ENCODE measurements at places on chromosomes 6 and 20.

DNA sequence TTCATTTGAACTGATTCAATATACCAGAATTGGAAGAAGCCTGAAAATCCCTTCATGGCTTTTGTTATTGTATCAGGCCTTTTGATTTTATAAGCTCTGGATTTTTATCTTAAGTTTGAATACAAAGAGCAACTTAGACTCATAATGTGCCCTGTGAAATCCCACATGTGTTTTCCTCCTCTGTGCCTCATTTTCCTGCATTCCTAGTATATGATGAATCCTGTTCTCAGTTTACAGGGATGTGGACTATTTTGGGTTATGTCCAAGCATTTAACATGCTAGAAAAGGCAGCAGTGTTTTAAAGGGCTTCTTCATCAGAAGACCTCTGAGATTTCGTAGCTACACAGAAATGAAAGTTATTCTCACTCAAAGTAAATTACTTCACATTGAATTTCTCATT is 455.0 kb downstream of the RFPL4B start:
- DNase-seq: no peak

- DNase-seq: no peak
Observed at GRCh38 chr20:62733891-62734290, 25.3 kb downstream of the NTSR1 start.

- no peak for DNase-seq
Observed at GRCh38 chr6:160457823-160458222, 109.6 kb downstream of the SLC22A3 start.

- DNase-seq: no peak
Observed at GRCh38 chr6:167161851-167162467, 4.2 kb upstream of the GPR31 start.

GRCh38 chr20:62899633-62900051 is 26.7 kb downstream of the DIDO1 start:
- no peak for DNase-seq

DNA sequence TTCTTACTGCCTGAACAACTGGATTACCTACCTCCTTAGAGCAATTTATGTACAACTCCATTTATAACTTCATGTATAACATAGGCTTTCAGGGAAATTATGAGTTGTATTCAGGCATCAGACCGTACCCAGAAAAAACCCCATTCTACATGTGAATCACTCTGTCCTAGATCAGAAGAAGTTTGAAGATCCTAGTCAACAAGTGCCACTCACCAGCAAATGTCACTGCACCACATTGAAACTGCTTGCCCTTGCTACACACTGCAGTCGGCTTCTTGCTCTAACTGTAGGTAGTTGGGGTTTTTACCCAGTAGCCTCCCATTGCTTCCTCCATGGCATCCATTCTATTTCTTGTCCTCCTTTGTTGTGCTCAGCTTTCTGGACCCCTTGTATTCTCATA is 132.4 kb downstream of the DNAH8 start:
- no peak for DNase-seq

DNA sequence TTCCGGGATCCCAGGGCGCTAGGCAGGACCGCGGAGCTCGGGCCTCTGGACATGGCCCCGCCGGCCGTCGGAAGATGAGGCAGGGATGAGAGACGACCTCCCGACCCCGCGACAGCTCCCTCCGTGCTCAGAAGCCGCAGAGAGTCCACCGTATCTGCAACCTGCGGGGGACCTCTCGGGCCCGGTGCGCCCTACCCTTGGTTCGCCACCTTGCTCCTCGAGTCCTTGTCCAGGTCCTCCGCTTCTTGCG is 301 bp downstream of the PPP1R3D start:
- peak; percentile 64 for DNase-seq

GRCh38 chr6:4774715-4775493 is 1.3 kb upstream of the CDYL start:
- DNase-seq: peak; percentile 66

- DNase-seq: no peak
Observed at GRCh38 chr6:168219804-168220203, 99.8 kb downstream of the DACT2 start.

DNA sequence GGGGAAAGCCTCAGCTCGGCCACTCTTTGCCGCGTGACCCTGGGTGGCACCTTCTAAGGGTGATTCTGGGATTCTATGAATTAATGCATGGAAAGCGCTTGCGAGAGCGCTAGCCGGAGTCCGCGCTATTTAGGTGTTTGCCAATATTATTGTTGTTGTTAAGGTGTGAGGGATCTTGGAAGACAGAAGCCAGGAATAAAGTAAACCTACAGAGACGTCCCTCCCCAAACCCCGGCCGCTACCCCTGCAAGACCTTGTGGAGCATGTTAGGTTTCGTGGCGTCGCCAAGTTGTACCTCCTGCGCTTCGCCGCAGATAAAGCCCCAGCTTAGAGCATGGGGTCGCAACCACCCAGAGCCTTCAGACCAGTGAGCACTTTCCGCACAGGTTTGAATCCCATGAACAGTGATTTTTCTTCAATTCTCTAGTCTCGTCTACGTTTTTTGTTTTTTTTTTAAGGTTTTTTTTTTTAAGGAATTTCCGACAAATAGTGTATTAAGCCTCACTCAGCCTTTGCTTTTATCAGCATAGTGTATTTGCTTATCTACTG is 16.9 kb upstream of the ZSCAN9 start:
- DNase-seq: peak; percentile 50

DNA sequence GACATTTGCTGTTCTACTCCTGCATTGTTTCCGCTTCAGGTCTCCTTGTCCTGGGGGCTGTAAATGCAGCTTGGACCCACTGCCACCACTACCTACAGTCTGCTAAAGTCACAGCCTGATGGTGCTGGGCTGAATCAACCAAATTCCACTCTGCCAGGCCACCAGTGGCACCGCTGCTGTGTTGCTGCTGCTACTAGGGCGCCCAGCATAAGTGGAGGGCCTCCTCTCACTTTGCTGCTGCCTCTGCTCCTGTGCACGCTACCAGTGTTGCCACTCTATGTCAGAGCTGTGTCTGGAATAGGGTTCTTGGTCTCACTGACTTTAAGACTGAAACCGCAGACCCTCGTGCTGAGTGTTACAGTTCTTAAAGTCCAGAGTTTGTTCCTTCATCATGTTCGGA is 1.4 kb upstream of the SSR1 start:
- DNase-seq: no peak

DNA sequence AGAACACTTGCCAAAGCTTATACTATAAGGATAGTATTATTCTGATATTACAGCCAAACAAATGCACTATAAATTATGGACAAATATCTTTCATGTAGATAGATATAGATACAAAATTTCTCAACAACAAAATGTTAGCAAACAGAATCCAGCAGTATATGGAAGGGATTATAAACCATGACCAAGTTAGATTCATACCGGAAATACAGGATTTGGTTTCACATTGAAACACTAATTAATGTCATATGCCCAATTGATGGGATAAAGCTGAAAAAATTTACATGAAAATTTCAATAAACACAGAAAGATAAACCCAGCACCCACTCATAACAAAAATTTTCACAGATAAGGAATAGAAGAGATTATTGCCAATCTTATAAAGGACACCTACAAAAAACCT is 770.3 kb upstream of the SLC35B3 start:
- no peak for DNase-seq

- DNase-seq: peak; percentile 91
Observed at GRCh38 chr6:125746731-125747588, 2.5 kb upstream of the HEY2 start.

- DNase-seq: no peak
Observed at GRCh38 chr6:39956936-39957335, 22.7 kb upstream of the MOCS1 start.

DNA sequence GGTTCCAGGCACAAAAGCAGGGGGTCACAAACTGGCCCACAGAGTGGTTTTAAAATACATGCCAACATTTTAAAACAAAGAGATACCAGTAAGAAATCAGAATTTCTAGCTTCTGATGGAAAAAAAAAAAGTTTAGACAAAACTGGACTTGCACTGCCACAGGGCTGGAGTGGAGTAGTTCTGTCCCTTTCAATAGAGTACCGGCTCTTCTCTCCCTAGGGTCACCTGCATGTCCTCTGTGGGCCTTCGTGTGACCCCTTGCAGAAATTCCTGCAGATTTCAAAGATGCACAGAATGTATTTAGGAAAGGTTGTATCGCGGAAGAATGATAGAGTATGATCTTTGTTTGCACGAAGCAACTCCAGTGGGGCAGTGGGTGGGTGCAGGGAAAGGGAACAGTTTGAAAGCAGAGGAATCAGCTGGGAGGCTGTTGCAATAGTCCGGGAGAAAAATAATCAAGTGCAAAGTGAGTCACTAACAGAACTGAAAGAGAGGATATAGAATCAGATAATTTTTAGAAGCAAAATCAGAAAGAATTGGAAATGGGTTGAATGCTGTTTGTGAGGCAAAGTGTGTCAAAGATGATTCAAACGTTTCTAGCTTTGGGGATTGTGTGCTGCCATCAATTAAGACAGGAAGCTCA is 97.3 kb upstream of the STXBP5 start:
- no peak for DNase-seq

DNA sequence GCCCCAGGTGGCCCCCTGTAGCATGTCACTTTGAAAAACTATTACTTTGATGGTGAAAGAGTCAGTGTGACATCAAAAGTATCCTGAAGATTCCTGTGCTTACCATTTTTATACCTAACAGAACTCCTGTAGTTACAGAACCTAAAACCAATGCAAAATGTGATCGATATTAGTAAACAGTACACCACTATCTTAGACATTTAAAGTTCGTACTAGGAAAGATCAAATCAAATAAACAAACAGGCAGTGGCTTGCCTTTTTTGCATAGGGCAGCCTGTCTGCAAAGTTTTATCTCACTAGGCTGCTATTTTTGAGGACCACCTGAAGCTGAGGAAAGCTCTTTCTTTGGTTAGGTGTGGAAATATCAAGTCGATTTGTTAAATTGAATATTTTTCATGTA is 944.0 kb upstream of the CITED2 start:
- DNase-seq: no peak

DNA sequence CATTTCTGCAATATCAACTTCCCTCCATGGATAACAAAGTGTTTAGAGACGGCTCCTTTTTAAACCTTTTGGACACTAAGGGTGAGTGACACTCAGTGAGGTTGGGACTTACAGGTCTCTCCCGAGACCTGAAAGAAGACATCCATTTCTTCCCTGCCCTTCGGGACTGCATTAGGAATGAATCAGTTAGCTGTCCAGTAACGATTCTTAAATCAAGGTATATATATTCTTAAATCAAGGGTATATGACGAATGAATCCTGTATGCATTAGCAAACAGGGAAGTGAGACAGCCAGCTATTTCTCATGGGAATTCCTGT is 52.9 kb downstream of the EDN1 start:
- DNase-seq: no peak

DNA sequence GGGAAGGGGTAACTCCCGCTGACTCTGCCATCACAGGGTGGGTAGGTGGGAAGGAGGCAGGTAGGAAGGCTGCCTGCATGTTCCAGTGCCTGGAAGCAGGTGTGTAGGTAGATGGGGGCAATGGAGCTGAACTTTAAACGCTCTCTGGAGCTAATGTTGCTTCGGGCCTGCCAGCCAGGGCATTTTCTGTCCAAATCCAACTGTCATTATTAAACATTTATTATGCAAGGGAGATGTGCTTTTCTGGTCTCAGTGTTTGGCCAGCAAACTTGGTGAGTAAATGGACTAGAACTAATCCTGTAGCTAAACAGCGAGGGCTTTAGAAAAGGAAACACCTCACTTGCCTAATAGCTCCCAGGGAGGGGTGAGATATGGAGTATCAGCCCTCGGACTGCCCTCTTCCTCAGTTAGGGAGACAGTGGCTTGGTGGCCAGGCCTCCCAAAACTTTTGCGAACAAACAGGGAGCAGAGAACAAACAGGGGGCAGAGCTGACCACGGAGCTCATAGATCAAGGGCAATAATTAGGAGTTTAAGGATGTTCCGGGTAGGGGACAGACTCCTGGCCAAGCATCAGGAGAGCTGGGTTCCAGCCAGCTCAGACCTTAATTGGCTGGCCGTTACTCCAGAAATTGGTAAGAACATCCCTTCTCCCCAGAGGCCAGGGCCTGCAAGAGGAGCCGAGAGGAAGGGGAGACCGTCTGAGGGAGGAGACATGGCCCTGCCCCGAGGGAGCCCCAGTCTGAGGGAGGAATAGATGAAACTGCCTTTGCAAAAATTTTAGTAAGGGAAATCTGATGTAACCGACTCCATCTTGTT is 131.1 kb downstream of the VEGFA start:
- DNase-seq: no peak

DNA sequence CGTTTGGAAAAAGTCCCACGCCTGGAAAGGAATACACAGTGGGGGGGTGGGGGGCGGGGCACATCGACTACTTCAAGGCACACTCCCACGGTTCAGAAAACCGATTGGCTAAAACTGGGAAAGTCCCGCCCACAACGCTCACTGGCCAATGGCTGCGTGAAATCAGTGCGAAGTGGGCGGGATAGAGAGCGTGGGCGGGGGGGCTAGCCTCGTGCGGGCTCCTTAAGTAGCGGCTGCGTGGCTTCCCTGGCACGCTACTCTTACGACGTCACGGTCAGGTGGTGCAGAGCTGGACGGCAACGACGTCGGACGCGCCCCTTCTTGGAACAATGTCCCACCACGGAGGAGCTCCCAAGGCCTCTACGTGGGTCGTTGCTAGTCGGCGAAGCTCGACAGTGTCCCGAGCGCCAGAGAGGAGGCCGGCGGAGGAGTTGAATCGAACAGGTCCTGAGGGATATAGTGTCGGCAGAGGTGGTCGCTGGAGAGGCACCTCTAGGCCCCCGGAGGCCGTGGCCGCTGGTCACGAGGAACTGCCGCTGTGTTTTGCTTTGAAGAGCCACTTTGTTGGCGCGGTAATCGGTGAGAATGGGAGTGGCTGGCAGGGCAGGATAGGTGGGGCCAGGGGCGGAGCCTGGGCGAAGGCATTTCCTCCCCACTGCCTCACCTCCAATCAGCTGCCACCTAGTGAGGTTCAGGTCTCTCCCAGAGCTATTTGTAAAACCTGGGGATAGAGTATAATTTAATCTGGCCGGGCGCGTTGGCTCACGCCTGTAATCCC is at the start of gene DDX43:
Gene DDX43 (plus strand): TSS at position 252 of the 778 bp plus-strand sequence. CDS start 78 bp downstream, at position 330.
- peak; percentile 16 for DNase-seq

DNA sequence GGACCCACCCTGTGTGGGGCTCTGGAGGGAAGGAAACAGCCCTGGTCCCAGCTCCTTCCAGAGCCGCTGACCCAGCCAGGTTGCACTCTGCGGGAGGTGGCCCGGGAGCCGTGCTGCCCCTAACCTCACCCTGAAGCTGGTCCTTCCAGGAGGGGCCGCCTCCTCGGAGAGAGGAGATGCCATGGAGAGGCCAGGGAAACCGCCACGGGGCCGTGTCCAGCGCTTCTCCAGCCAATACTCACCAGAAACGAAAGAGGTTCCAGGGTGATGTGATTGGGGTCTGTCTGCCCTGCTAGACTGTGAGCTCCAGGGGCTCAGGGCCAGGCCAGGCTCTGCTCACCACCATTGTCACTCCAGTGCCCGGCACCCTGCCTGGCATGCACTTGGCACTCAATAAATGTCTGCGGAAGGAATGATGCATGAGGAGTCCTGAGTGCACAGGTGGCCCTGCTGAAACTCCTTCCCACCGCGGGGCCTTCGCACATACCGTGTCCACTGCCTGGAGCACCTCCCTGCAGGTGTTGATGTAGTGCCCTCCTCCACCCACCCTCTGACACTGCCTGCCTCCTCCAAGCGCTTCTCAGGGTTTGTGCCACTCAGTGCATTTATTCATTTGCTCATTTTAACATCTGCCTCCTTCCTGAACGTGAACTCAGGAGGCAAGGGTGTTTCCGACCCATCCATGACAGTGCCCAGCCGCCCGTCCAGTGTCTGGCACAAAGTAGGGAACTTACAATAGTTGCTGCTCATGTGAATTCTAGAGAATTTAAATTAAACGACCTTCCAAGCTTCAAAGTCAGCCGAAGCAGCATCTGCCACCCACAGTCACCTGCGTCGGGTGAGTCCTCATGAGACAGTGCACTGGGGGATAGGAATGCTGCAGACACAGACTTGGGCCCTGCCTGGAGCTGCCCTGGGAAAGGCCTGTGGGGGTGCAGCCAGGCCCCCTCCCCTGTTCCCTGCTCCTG is 30.3 kb downstream of the RBM38 start:
- no peak for DNase-seq
